Mucosa of descending colon (tissue), 3 donors: ENCODE measurements at places on chromosomes 11 and 22.

- DNase-seq, result peak; percentile 70
Observed at GRCh38 chr22:38753948-38754750, 1.6 kb downstream of the SUN2 start.

DNA sequence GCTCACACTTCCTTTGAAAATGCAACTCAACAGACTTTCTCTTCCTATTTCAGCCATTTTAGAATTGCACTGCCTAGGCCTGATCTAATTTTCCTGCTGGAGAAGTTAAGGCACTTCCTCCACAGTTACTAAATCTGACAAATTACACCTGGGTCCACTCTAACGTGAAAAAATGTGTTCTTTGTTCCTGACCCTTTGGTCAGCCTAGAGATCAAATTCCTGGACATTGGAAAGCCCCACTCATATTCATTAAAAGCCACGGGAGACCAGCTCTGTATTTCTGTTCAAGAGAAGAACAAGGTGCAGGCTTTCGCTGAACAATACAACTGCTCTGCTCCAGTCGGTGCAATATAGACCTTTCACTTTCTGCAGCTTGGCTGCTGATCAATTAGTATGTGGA is 96.6 kb downstream of the MPPED2 start:
- no peak for DNase-seq

GRCh38 chr22:26923531-26923930 is 266.1 kb downstream of the MIAT start:
- no peak for DNase-seq

- DNase-seq, result no peak
Observed at GRCh38 chr11:6402061-6402470, 11.8 kb downstream of the SMPD1 start.
